Activated CD4-positive, alpha-beta T cell treated with anti-CD3 and anti-CD28 coated beads, Interleukin-2, amount 10 ng/mL, durations not matched to agents 24 days and 14 days (primary cell): ENCODE measurements at places on chromosomes 16 and 17. TPM values are rescaled to one million over a fixed set of nuclear protein-coding genes. Genes with fewer than 3 reads are reported as not detected.

The CCL8 gene
- total RNA-seq: not detected in 2 replicates

- no peak for DNase-seq
- H3K4me3 ChIP-seq: no peak overlapping the region
- no peak overlapping the region for H3K27ac ChIP-seq
- H3K36me3 ChIP-seq: peaks cover 42% of the 10 kb centered on the region
- peaks cover 17% of the 10 kb centered on the region for H3K4me1 ChIP-seq
- no peaks in the 10 kb centered on the region for H3K27me3 ChIP-seq
These were observed 42.8 kb downstream of the ADCY7 start for GRCh38 chr16:50309156-50309526.

DNA sequence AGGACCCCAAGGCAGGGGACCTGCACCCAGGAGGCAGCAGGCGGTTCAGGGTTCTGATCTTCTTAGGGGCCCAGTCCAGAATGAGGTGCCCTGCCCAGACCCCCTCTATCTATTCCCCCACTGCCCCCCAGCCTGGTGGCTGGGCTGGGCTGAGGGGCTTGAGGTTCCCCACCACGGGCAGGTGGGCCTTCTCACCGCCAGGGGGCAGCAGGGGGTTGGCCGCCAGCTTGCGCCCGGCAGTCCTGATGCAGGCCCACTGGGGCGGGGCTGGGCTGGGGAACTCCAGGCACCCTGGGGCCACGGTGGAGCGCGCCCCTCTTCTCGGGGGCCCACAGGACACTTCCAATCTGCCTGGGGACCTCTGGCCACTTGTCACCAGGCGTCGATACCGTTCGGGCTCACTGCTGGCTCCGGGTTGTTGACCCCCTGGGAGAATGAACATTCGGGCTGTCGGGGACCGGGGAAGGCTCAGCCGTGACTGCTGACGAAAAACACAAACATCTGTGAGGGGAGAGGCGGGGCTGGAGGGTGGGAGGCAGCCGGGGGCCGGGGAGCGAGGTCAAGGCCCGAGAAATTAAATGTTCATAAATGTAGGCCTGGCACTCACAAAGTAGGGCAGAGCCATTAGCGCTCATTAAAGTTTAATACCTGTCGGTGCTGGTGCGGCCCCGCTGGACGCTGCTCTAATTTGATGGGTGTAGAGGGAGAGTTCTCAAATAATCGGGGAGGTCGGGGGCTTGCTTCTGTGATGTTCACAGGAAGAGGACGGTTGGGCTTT, 219.3 kb upstream of the GSE1 start:
- no peaks in the 10 kb centered on the region for H3K27me3 ChIP-seq
- peak; percentile 89 for DNase-seq
- no peak overlapping the region for H3K4me3 ChIP-seq
- no peak overlapping the region for H3K27ac ChIP-seq
- no peaks in the 10 kb centered on the region for H3K36me3 ChIP-seq

GRCh38 chr17:83090444-83091256, 11.2 kb downstream of the METRNL start:
- peaks cover 8% of the 10 kb centered on the region for H3K4me1 ChIP-seq
- peaks cover 21% of the 10 kb centered on the region for H3K36me3 ChIP-seq
- no peak for DNase-seq

DNA sequence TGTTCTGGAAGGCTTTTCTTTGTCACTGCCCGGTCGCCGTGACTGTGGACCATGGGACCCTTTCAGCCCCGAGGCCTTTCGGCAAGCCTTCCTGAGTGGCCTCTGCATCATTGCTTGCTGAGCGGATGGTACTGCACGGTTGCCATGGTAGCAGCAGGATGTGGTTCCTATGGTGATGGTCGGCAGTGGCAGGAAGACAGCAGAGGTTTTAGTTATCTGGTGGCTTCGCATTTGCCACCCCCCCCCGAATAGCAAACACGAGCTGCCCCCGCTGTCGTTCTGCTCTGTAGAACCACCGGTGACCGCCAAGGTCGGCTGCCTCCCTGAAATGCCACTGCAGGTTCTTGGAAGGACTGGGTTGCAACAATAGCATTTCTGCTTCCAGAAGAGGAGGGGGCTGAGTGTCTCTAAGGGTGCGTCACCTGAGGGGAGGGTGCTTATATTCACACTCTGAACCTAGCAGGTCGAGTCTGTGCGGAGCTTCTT, 76.6 kb downstream of the CMIP start:
- H3K36me3 ChIP-seq: peaks cover 9% of the 10 kb centered on the region
- H3K27me3 ChIP-seq: no peaks in the 10 kb centered on the region
- DNase-seq: peak; percentile 94
- no peak overlapping the region for H3K27ac ChIP-seq
- H3K4me3 ChIP-seq: peak overlapping the region; percentile 34

The IL32 gene
- total RNA-seq: 918 and 934 TPM in 2 replicates

The PYDC1 gene
- total RNA-seq: not detected in 2 replicates
